ENCODE measurements at places on chromosomes 2 and 18.

- DNase-seq: no peak
These were observed 93.9 kb downstream of the TTC32 start for GRCh38 chr2:19807866-19808265.

GRCh38 chr2:157868993-157869392 is 7.1 kb downstream of the ACVR1 start:
- DNase-seq: no peak

DNA sequence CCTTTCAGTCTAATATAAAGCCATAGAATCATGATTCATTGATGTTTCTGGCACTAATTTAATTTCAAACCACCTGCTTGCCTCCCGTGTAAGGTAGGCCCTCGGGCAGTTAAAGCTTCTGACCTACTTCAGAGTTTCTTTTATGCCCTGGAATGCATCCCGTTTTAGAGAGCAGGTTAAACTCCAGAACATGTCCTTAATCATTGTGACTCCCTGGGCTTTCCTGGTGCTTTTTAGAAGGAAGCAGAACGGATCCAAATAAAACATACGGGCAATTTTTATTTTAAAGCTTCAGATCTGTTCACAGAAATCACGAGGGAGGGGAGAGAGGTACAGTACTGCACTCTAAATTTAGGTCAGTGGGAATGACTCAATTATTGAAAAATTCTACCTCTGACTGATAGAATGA is 134.8 kb downstream of the GCA start:
- no peak for DNase-seq

DNA sequence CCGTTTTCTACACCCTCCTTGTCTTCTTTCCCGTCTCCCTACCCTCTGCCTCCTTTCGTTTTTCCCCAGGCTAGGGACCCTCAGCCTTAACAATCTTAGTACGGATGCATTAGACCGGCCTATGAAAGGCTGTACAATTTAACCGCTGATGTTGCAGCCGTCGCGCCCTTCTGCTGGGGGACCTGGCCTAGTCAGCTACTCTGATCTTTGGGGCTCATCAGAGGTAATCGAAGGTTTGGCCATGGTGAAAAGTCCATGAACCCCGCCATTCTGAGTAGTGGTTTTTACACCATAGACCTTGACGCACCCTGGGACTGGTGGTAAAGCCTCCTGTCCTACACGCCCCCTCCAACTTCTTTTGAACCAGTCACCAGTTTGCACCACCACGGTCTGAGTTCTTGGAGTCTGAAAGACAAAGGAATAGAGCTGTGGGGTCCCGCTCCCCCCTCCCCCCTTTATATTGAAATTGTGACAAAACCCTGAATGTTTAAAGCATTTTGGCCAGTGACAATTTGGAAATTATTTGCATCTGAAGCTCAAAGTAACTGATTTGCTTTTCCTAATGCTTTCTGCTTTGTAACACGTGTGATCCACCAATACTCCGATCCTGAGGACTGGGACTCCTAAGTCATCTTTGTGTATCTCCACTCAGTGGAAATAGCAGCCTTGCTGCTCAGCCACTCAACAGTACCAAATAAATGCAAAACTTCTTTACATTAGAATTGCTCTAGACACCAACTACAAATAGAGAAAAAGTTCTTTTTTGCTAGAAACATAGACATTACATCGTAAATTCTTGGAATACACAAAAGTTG is 642 bp upstream of the SRSF7 start:
- DNase-seq: no peak

DNA sequence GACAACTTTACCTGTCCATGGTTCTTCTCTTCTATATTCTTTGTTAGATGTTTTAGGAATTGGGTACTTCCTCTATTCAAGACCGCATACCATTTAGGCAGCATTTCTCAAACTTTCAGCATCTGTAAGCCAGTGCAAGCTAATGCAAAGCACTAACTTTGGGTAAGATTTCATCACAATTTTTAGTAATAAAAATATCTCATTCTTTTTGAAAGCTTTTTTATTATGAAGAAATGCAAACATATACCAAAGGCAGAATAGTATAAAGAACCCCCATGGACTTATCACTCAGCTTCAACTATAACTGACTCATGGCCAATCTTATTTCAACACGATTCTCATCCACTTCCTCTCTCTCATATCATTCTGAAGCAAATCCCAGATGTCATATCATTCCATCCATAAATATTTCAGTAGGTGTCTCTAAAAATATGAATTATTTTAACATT is 32.9 kb downstream of the INO80C start:
- DNase-seq: no peak

DNA sequence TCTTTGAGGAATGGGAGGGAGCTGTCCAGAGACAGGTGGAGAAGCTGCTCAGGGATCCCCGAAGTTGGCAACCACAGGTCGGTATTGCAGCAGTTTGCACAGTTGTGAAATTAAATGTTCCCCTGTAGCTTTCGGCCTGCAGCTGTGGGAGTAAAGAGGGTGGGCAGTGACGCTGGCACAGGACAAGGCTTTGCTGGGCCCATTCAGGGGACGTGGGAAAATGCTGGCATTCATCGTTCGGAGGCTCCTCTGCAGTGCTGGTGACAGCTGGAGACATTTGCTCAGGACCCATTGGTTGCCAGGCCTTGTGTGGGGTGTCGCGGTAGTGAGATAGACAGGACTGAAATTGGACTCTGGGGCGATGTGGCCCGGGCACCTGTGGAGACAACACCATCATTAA is 173.7 kb downstream of the MYCN start:
- no peak for DNase-seq

DNA sequence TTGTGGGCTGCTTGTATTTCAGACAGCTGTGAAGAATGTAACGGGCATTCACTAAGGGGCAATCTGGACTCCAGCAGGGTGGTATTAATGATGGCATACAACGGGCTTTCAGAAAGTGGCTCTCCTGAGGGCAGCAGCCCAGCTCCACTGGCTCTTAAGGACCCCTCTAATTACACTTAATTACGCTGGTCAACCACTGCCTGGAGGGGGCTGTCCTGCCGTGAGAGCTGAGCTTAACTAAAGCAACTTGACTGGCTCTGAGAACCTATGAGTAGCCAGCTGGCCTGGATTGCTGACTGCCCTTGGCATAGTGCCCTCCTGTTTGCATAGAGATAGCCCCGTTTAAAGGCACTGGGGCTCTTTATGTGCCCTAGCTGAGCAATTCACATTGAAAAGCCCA is 3.8 kb downstream of the LIPG start:
- DNase-seq: peak; percentile 24

Data from NCI-H1105 (cell line).